ENCODE measurements at places on chromosomes 1 and 21.

- no peak for DNase-seq
These were observed 9.4 kb downstream of the CELSR2 start for GRCh38 chr1:109258481-109259466.

- DNase-seq = no peak
These were observed 173.6 kb upstream of the RAB4A start for GRCh38 chr1:229097356-229097755.

- DNase-seq = no peak
These were observed 509.4 kb downstream of the SMYD3 start for GRCh38 chr1:245997471-245998258.

- no peak for DNase-seq
These were observed 108.5 kb downstream of the KCNK1 start for GRCh38 chr1:233722212-233722979.

GRCh38 chr1:208027861-208028260 is 116.9 kb upstream of the CD34 start:
- no peak for DNase-seq

DNA sequence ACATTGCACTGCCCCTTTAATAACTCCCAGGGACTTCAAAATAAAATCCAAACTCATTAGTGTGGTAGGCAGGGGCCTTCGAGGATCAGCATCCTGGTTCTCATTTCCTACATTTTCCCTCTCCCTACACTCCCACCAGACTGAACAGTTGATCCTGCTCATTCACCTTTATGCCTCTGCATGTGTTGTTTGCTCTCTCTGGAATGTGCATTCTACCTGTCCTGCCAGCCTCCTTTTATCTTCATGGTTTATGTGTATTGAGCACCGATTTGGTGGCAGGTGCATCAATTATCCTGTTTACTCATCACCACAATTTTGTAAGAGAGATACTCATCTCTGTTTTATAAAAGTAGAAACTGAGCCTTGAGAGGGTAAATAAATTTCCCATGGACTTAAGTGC is 125.0 kb downstream of the ADSS2 start:
- no peak for DNase-seq

- no peak for DNase-seq
These were observed 7.0 kb upstream of the TRIM45 start for GRCh38 chr1:117128323-117129079.

GRCh38 chr1:3539707-3540425 is 71.4 kb downstream of the MEGF6 start:
- DNase-seq = no peak

DNA sequence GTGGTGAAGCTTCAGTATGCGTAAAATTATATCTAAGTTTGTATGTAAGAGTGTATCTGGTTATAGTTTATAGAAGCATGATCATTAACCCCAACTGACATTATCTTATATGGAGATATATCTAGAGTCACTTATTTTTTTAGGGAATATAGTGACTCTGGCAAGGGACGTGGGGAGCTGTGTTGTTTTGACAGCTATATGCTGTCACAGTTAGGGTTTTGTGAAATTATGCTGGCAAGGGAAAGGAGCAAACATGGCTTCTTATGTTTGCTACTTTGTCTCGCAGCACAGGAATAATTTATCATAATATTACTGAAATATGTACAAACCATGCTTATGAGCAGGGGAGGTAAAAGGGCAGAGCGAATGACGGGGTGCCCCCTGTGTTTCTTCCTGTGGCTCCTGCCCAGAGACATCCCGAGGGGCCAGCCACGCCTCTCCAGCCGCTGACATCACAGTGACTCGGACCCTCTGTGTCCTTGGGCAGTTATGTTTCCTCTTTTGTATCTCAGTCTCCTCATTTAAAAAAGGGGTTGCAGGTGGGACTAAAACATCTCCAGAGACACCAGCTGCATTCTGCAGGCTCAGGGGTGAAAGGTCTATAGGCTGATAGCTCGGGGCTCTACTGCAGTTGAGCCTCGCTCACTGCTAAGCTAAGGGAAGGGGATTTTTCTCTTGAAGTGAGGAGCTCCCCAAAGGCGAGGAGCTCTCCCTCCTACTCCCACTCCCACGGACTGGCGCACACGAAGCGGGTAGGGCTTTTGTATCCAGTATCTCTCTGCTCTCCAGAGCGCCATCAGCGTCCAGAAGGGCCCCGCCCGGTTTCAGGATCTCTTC is 14.9 kb downstream of the A3GALT2 start:
- DNase-seq = no peak

GRCh38 chr1:9805006-9805508 is 18.7 kb downstream of the CLSTN1 start:
- DNase-seq = no peak

DNA sequence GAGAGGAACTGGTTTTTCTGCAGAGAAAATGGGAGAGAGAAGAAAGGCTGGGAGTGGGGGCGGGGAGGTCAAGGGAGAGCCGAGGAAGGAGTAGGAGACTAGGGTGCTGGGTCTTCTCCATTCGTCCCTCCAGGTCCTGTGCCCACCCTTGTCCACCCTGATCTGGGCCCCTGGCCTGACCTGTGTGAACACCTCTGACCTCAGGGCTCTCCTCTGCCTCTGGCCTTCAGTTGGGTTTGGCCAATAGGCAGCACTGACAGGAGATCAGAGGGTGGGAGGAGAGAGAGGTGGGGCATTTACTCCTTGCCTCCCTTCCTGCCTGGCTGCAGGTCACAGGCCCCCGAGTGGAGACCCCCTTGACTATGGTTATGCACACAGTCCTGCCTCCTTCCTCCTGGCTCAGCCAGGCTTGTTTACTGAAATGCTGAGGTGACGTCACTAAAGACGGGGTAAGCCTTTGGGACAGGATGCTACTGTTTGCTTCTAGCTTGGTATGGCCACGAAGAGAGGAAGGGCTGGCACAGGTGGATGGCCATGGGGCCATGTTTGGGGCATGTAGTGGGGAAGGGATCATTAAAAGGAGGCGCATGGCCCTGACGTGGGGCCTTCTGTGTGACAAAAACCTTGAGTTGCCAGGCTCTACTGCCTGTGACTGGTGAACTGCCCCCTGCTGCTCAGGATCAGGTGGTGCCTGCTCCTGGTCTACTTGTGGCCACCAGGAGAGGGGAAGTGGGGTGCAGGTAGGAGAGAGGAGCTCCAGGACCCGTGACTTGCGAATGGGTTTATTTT is 248.7 kb upstream of the CSF3R start:
- DNase-seq = no peak

- DNase-seq = no peak
These were observed 171.1 kb upstream of the LHX8 start for GRCh38 chr1:74963120-74963519.

- no peak for DNase-seq
These were observed 8.2 kb downstream of the HAPLN2 start for GRCh38 chr1:156627313-156627880.

GRCh38 chr1:159510229-159510541 is 25.6 kb downstream of the OR10J5 start:
- no peak for DNase-seq

- DNase-seq = no peak
These were observed 57.8 kb upstream of the ID3 start for GRCh38 chr1:23617084-23617521.

- DNase-seq = no peak
These were observed 102.5 kb upstream of the ATP1B1 start for GRCh38 chr1:169003864-169004516.

- no peak for DNase-seq
These were observed 38.9 kb downstream of the CD247 start for GRCh38 chr1:167479331-167479979.

- DNase-seq = no peak
These were observed 42.3 kb upstream of the NFASC start for GRCh38 chr1:204828352-204828850.

- no peak for DNase-seq
These were observed 775 bp downstream of the MMEL1 start for GRCh38 chr1:2632051-2632430.

DNA sequence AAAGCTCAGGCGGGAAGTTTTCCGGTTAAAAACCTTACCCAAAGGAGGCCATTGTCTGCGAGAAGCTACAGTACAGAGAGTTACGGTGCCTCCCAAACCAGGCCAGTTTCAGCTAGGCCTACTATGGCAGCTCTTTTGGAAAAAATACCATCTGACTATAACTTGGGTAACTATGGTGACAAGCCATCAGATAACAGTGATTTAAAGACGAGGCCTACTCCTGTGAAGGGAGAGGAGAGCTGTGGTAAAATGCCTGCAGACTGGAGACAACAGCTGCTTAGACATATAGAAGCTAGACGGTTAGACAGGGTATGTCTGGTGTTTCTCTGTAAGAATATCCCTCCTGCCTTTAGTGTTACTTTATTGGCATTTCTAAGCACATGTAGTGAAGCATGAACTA is 165.9 kb downstream of the LRRC40 start:
- no peak for DNase-seq

DNA sequence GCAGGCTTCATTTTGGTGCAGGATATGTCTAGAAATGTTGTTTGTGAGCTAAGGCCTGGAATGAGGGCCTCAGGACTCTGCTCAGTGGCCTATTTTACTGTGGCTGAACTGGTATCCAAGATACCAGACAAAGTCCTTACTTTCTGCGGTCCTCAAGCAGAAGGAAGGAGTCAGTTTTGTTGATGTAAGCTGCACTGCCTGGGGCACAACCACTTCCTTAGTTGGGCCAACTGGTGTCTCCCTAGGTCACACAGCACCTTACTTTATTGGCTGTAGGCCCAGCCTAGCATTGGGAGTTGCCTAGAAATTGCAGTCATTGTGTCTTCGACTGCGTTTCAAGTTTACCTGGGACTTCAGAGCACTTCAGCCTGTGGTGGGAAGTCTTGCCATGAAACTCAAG is 1322.7 kb downstream of the AMY1C start:
- no peak for DNase-seq

GRCh38 chr1:54200519-54200997 is 591 bp downstream of the MRPL37 start:
- no peak for DNase-seq

GRCh38 chr1:184352776-184353175 is 34.1 kb upstream of the C1orf21 start:
- DNase-seq = no peak

- no peak for DNase-seq
These were observed 773 bp downstream of the IFNGR2 start for GRCh38 chr21:33403786-33404585.

DNA sequence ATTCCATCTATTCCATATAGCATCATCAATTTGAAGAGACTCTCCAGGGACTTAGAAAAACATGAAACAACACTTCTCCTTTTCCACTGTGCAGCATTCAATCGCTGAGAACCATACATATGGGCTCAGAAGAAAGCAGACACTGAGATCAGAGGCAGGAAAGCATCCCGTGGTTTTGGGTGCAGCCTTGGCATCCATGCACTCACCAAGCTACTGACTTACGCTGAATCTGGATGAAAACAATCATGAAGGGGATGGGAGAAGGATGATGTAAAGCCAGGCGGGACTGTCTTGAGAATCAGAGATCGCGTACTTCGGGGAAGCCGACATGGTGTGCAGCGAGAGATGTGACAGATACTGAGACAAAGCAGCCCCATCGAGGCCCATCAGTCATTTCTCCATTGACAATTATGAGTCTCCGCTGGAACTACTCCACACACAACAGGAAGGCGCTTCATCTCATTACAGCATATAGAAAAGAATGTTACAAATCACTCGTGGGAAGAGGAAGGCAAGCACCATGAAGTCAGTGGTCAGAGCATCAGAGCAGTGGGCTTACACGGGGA is 2.3 kb upstream of the TIAM1 start:
- DNase-seq = peak; percentile 33

GRCh38 chr1:204250428-204251030 is 36.7 kb upstream of the GOLT1A start:
- DNase-seq = no peak

- DNase-seq = no peak
These were observed 5.2 kb downstream of the MTARC1 start for GRCh38 chr1:220791956-220792355.

DNA sequence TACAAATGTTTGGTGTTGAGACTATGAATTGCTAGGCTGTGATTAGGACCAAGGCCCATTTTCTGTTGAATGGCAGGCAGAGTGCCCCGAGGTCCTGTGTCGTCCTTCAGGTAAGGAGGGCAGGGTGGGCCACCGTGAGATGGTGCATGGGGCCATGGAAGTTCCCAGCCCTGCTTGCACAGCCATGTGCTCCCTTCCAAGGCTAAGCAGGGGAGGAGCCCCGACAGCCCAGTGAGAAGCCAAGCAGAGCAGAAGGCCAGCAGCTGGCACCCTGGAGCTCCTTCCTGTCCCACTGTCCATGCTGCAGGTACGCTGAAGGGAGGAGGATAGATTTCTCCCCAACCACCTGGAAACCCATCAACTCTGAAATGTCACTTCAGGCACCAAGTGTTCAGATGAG is 8.2 kb upstream of the NUAK2 start:
- DNase-seq = no peak

GRCh38 chr21:45244799-45245340 is 42.8 kb downstream of the POFUT2 start:
- no peak for DNase-seq

GRCh38 chr1:160076295-160076694 is 5.0 kb upstream of the KCNJ9 start:
- DNase-seq = no peak

DNA sequence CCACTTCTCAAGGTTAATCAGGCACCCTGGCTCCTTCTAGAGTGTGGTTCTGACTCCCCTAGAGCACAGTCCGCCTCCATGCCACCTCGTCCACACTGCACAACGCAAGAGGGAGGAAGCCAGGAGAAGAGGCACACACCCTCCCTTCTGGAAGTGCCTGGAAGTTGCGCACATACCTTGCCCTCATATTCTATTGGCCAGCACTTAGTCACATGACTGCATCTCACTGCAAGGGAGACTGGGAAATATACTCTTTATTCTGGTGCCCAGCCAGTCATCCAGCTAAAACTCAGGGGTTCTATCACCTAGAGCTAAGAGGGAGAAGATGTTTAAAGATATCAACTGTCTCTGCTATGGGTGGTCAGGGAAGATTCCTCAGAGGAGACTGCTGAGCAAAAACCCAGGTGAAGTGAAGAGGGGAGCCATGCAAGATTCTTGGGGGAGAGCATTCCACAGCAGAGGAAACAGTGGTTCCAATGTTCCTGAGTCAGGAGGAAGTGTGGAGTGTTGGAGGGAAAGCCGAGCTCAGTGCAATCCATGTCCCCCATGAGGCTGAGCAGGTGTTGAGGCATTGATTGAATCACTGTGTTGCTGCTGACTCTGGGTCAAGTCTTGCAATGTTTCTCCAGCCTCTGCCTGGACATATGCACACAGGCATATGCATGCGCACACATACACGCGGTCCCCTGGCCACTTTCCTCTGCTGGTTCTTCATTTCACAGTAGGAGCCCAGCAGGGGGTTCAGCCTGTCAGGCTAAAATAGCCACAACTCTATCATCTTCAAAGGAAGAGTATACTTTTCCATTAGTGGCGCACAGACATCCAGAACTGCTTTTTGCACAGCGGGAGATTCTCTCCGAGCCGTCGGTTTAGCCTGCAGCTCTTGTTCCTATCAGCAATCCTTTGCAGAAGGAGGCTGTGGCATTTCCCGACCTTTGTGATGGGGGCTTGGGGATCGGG is 22.3 kb upstream of the KLHDC7A start:
- DNase-seq = no peak

DNA sequence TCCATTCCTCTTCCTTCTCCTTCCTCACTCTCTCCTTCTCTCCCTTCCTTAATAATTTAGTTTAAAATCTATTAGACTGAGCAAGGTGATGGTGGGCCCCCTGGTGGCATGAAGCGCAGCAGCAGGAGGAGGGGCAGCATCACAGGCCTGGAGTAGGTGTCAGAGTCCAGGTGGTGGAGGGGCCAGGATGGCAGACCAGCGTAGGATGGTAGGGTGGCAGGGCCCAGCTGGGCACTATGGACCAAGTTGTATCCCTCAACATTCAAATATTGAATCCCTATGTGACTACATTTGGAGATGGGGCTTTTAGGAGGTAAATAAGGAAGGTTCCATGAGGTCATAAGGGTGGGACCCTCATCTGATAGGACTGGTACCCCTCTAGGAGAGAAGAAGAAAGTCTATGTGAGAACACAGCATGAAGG is 61.0 kb downstream of the WDR4 start:
- no peak for DNase-seq
